Right hindlimb (tissue), 1 donor: ENCODE measurements at places on chromosomes 1 and 21.

- DNase-seq = no peak
These were observed 318.2 kb downstream of the NEGR1 start for GRCh38 chr1:71964188-71964587.

DNA sequence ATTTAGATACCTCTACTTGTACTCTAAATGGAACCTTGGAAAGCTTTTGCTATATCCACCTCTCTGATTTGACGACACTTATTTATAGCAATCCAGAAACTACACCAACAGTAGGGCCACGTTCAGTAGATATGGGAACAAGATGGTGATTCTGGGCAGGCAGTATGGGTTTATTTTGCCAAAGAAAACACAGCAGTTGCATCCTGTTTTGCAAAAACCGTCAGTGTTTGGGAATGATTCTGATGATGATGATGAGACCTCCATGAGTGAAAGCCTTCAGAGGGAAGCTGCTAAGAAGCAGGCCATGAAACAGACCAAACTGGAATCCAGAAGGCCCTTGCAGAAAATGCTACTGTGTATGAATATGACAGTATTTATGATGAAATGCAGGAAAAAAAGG, 41.5 kb upstream of the NEXN start:
- DNase-seq = no peak

DNA sequence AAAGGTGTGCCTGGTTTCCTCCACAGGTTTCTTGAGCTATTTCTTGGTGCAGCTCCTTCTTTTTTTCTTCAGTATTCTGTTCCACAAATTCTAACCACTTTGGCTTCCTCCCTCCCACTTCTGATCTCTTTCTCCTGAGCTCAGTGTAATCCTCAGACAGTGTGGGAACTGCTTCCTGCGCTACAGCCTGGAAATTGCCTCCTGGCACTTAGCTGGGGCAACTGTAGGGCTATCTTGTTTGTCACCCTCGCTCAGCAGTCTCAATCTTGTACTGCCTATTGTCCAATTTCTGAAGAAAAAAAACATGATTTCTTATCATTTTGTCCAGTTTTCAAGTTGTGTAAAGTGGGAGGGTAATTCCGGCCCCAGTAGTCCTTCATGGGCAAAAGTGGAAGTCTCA, 24.0 kb upstream of the GALNT2 start:
- no peak for DNase-seq

DNA sequence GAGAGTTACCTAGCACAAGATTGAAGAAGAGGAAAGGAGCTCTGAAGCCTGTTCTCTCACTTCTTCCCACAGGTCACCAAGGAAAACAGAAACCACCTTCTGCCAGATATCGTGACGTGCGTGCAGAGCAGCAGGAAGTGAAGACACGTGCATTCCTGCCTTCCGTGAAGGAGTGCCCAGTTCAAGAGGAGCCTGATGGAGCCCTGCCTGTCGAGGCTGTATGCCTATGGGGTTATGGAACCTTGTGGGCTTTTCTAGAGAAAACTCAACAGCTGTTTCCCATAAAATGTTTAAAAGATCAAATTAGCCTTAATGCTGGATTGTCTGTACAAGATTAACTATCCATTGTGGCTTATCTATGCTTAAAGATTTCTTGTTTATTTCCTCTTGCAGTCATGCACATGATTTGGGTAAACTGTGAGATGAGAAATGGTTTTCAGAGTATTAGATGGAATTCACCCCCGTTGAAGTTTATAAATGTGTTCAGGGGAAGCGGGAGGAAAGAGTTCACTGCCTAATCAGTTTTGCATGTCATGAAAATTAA, 27.8 kb downstream of the NTPCR start:
- DNase-seq = no peak

GRCh38 chr1:205777994-205778393, 2.7 kb upstream of the RAB29 start:
- no peak for DNase-seq

DNA sequence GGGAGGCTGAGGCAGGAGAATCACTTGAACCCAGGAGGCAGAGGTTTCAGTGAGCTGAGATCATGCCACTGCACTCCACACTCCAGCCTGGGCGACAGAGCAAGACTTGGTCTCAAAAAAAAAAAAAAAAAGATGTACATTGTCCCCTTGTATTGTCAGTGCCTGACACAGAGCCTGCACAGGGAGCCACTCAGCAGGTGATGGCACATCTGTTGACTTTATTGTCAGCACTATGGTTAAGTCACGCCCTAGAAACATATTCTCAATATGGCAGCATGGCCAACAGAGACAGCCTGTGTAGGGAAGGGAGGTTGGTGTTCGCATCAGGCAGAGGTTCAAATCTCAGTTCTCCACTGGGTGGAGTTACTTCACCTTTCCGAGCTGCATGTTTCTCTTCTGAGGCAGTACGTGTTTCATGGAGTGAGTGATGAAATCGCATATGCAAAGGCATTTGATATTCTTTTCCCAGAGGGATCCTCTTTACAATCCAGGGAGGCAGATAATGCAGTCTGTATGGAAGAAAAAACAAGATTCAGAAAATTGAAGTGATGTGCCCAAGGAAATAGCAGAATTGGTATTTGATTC, 20.6 kb downstream of the LAMC2 start:
- DNase-seq = no peak

DNA sequence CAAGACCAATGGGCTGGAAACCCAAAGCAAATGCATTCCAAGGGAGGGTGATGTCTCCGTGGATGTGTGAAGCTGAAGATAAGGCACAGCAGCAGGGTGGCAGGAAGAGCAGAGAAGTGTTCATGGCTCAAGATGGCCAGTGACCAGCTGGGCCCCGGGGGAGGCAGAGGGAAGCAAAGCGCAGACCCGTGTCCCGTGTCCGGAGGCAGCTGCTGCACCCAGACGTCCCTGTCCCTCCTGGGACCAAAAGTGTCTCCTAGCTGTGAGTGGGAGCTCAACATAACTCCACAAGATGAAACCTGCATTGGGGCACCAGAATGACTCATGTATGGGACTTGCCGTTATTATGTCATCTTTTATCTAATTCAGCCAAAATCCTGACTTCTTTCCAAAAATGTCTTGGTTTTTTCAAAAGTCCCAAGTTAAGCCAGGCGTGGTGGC, 118.2 kb downstream of the RIPK4 start:
- no peak for DNase-seq

DNA sequence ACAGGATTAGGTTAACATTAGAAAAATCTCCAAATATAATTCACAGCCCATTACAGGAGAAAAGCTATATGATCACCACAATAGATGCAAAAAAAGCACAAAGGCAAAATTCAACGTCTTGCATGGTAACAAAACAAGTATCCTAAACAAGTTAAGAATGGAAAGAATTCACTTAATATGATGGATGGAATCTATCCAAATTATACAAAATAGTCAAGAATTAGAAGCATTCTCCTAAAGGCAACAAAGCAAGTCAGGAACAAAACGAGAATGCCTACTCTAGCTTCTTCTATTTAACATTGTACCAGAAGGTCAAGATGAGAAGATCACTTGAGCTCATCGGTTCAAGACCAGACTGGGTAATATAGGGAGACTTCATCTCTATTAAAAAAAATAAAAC, 442.8 kb downstream of the SETD4 start:
- DNase-seq = no peak

GRCh38 chr1:1540090-1540817, at the start of gene TMEM240:
TMEM240 (minus strand) TSS chr1:1540624; CDS start chr1:1540346, 278 bp downstream.
- DNase-seq = peak; percentile 92

DNA sequence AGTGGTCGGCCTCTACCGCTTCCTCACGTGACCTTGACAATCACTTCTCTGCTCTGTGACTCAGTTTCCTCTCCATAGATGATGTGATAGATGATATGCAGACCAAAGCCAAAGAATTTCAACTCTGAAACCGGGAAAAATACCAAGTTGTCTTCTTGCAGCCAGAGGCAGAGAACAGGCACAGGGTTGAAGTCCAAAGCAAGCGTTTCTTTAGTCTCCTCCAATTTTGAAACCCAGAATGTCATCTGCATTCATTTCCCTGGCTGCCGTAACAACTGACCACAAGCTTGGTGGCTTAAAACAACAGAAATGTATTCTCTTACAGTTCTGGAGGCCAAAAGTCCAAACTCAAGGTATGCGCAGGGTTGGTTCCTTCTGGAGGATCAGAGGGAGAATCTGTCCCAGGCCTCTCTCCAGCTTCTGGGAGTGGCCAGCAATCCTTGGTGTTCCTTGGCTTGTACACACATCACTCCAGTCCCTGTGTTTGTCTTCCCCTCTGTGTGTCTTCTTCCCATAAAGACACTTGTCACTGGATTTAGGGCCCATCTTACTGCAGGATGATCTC, 30.3 kb upstream of the H6PD start:
- DNase-seq = no peak

DNA sequence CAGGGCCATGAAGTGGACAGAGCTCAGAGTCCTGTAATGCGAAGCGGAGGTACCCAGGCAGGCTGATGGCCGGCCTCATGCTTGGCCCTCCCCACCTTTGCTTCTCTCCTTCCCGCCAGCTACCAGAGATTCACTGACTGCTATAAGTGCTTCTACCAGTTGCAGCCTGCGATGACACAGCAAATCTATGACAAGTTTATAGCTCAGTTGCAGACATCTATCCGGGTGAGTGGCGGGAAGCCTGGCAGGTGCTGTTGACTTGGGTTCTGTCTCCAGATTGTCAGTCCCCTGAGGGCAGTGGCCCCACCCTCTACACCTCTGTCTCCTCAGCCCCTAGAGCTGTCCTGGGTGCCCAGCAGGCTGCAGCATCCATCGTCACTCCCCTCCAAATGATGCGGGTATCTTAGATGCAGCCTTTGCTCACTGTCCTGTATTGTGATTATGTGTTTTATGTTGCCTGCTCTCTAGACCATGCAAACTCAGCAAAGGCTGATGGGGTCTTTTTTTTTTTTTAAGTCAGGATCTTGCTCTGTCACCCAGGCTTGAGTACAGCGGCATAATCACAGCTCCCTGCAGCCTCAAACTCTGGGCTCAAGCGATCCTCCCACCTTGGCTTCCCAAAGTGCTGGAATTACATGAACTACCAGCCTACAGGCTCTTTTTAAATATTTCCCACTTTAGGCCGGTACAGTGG, 9.6 kb upstream of the BGLAP start:
- DNase-seq = no peak

GRCh38 chr1:20248971-20249612, 41.6 kb upstream of the VWA5B1 start:
- no peak for DNase-seq
